PC-9 (cell line): ENCODE measurements at places on chromosomes 2 and 18.
A peak's percentile ranks its signal among the peaks of the same experiment; 100 is the strongest.

DNA sequence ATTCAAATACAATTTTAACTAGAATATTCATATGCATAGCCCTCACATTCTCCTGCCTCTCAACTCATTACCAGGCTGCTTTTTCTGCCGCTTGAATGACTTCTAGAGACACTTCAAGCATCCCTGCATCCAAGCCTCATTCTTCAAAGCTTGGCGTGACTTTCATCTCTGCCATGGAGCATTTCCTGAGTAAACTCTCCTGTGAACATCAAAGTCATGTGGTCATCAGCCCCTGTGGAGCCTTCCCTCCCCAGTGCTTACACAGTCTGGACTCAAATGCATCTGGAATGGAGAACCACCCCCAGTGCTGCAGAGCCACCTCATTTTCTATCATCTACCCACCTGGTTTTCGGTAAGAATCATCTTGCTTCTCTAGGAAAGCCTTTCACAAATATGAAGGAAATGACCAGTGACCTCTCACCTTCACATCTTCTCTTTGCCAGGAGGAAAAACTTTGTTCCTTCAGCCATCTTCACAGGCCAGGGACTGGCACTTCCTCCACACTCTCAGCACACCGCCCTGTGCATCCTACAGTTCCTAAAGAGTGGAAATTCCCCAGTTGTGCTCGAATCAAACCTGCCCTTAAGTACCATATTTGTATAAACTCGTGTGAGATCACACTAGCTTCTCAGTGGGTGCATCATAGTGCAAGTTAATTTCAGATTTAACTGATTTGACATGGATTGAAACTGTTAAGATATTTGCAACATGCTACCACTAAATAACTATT is 116.4 kb downstream of the COL6A3 start:
- DNase-seq: no peak

- no peak for DNase-seq
Observed at GRCh38 chr2:200174433-200175216, 131.9 kb upstream of the SPATS2L start.

DNA sequence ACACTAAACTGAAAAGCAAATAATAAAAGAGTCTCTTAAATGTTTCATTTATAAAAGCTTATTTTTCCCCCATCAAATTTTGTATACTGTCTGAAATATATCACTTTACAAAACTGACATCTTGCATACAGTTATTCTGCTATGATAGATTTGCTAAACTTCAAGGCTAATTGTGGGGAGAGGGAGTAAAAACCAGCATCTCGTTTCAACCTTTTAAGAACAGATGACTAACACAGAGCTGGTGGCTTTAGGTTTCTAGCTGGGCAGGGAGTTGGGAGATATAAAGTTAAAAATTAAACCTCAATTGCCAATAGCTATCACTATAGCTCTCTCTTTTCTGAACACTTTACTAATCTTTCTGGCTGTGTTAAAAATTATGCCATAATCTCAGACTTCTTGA is 23.5 kb downstream of the C1D start:
- no peak for DNase-seq

DNA sequence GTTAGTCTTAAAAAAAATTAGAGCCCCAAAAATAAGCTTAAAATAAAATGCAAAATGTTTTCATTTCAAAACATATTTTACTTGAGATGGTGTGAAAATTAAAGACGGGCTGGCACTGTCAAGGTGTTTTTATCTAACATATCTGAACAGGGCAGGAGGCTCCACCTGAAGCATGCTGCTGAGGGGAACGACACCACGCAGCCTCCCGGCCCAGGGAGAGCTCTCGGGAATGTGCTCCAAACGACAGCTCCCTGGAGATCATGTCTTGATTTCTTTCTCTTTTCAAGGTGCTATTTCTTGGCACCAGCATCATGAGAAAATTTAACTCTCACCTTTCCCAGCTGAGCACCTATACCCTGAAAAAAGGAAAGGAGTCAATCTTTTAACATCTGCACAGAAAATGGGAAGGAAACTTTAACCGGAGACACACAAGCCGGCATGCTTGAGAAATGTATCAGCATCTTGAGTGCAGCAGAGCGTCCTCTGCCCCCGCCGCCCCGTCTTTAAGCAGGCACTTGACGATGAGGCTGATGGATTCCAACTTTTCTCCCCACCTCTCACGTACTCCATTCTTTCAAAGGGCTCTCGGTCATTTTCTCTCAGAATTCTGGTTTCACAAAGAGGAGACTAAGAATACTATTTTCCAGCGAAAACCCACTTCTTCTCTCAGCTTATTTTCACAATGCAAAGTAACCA is 56.6 kb downstream of the EIPR1 start:
- DNase-seq: no peak

DNA sequence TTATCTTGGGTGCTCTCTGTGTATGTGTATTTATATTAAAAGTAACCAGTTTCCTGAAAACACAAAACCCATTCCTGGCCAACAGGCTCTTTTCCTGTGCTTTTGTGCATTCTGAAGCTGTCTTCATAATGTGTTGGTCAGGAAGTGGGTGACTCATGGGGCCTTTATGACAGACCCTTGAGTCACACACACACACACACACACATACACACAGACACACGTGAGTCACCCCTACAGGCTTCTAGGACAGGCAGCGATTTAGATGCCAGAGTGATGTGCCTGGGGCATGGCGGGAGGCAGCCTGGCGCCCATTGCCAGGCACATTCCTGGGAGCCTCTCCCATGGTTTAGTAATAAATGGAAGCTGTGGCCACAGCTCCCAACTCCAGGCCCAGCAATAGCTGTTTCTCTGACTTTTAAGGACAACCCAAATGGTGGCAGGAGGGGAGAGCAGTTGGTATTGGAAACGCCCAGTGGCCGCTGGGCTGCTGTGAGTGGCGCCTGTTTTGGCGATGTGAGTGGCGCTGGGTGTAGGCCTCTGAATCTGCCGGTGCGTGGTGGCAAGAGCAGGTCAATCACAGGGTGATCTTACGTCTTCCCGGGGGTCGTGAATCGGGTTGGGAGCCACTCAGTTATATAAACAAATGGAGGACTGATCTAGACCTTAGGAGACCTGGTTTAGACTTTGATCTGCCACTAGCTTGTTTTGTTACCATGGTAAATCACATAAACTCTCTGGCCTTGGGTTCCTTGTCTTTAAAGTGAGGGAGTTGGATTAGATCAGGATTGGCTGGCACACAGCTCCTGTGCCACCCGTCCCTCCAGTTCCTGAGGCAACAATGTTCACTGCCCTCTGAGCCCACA is 150.7 kb upstream of the DLX2 start:
- peak; percentile 100 for DNase-seq

DNA sequence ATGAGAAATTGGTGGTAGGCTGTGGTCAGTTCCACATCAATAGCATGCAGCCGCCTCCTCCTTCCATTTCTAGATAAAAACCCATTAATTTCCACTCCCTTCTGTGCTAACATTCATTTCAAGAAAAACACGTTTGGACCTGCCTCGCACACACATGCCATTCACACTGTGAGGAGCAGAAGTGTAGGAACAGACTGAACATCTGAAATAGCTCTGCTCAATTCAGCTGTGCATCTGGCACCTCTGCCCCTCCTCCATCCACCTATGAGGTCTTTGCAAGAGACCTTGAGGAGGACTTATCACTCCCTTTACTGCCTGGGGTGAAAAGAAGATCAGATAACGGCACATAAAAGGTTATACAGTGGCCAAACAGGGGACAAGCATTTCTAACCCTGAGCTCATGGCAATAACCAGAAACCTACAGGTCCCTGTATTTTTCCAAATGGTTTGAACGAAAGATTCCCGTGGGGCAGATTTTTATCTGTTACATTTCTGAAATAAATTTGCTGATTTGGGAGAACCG is 30.8 kb upstream of the LRP2 start:
- DNase-seq: no peak

GRCh38 chr2:240991378-240992263 is 6.8 kb upstream of the SNED1 start:
- DNase-seq: peak; percentile 95

- no peak for DNase-seq
Observed at GRCh38 chr2:102144128-102144527, 1.6 kb downstream of the IL1R1 start.

GRCh38 chr2:219457784-219458369 is 23.2 kb downstream of the SPEG start:
- DNase-seq: peak; percentile 76

DNA sequence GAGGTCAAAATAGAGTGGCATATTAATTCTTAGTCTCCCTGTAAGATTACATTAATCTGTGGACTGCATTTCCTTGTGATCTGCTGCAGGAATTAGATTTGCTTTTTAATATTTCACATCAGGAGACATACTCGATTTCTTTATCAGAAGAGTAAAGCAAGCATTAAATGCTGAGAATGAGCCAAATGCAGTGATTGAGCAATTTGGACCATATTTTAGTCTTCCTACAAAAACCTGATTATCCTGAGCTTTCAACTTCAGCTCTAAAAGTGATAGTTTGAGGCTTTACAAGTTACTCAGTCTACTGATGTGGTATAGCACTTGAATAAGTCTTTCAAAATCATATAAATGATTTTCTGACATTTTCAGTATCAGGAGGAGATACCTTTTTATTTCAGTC is 774.3 kb upstream of the RAB6C start:
- no peak for DNase-seq

DNA sequence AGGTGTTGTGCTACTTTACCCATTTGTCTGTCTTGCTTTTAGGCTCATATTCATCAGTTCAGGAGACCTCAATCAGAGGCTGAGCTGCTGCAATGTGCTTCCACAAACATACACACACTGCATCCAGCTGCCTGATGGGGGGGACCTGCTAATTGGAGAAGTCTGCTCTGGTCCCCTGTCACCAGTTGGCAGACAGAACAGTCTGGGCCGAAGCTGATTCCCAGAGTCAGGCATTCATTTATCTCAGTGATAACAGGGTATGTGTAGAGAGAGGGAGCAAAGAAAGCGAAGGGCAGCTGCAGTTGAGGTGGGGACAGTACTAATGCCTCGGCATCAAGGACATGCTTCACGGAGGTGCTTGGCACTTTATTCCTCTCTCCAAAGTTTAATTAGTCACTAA is 584.3 kb upstream of the PIK3C3 start:
- DNase-seq: no peak

- DNase-seq: peak; percentile 2
Observed at GRCh38 chr2:40192864-40193669, 258.8 kb downstream of the SLC8A1 start.

DNA sequence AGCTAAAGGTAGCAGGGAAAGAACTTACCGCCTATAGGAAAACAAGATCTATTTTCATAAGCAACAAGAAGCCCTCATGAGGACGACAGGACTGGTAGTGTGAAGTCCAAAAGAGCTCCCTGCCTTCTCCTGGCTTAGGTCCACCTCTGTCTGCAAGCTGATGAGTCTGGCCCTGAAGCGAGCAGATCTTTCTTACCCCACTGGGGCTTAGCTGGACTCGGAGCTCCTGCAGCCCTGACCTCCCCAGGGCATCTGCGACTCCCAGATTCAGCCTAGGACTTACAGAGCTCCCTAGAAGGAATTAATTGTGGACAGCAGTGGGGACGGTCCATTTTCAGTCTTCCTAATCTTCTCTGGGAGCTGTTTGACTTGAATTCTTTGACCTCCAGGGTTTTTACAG is 53.7 kb downstream of the MCFD2 start:
- no peak for DNase-seq

DNA sequence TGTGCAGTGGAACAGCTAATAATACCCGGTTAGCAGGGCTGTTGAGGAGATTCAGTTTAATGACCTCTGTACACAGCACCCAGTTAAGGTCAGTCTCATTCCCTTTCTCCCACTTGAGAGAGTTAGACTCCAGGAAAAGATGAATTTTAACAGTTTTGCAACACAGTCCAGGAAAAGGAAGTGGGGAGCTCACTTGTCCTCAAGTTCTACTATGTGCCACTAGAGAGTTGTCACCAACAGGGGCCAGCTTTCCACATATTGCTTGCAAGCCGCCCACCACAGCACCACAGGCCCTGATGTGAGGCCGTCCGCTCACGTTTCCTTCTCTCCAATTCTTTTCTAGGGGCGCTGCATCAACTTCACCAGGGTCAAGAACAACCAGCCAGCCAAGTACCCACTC is 142.1 kb downstream of the GFPT1 start:
- DNase-seq: no peak

GRCh38 chr2:207226671-207227061 is 60.9 kb upstream of the KLF7 start:
- no peak for DNase-seq

GRCh38 chr2:9556121-9556743 is 602 bp upstream of the ADAM17 start:
- no peak for DNase-seq

DNA sequence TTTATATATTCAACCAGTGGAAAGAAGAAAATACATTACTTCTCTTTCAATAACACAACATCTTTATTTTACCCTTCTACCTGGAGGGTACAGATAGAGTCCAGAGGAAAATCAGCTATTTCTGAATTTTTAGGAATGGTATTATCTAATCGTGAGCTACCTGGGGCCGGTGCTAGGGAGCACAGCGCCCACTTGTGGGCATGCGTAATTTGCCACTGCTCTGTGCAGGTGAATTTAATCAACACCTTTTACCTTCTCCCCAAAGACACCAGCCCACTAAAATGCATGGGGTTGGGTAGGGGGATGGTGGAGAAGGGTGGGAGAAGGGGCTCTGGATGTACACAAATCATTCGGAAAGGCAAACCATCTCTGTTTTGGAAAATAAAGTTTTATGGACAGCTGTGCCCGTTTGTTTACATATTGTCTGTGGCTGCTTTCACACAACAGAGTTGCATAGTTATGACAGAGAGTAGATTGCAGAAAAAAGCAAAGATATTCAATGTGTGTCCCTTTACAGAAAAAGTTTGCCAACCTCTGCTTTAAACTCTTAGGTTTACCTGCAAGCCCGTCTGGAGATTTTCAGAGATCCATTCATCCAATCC is 51.5 kb upstream of the DCC start:
- no peak for DNase-seq

DNA sequence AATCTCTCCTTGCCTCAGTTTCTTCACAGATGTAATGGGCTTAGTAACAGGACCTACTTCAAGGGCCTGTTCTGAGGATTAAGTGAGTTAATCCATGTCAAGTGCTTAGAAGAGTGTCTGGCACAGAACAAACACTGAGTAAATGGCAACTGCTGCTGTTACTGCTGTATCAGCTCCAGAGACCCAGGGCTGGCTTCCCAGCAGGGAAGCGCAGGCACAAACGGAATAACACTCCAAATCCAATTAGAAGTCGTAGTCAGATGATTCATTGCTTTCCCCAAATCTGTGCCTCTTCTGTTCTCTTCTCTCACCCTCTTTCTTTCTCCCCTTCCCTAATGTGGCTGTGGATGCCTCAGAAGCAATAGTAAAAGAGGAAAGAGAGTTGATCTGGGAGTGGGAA is 101.1 kb upstream of the FZD7 start:
- no peak for DNase-seq

DNA sequence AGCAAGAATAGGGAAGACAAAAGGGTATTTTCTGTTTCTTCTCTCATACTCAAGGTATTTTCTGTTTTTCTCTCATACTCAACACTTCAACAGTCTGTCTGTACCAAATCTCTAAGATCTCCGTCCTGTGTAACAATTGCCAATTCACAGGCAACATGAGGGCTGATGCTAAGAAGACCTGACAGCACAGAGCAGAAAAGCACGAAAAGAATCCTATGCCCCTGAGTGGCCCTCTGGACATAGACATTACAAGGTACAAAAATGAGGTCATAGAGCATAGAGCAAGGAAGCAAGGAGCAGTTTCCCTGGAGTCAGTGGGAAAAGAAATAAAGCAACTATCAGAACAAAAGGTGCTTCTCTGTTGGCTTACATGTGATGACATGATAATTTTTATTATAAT is 1612.6 kb upstream of the CELF4 start:
- DNase-seq: no peak

GRCh38 chr2:99066075-99066958 is 75.2 kb upstream of the C2orf15 start:
- peak; percentile 69 for DNase-seq

- DNase-seq: no peak
Observed at GRCh38 chr18:76568731-76569130, 73.7 kb upstream of the ZNF516 start.
